ENCODE measurements at places on chromosomes 3 and 15.

DNA sequence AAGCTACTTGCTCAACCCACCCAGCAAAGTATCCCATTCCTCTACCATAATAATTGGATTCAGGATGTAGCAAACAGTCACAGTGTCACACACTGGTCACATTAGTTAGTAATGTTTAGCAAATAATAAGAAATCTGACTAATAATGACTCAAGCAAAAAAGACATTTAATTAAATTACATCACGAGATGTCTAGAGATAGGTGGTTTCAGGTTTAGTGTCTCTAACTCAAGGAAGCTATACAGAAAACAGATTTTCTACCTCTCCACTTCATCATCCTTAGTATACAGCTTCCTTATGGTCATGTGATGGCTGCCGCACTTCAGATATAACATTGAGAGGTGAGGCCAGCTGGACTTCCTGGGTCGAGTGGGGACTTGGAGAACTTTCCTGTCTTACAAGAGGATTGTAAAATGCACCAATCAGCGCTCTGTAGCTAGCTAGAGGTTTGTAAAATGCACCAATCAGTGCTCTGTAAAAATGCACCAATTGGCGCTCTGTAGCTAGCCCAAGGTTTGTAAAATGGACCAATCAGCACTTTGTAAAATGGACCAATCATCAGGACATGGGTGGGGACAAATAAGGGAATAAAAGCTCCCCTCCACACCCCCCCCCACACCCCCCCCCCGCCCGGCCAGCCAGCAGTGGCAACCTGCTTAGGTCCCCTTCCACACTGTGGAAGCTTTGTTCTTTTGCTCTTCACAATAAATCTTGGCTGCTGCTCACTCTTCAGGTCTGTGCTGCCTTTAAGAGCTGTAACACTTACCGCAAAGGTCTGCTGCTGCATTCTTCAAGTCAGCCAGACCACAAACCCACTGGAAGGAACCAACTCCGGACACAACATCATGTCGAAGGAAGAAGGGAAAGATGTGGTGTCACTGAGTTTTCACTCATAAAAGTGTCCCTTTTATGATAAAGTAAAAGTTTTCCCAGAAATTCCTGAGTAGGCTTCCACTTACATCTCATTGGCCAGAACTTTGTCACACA, 24.9 kb upstream of the ARPIN start:
- DNase-seq = no peak

GRCh38 chr3:49417516-49418120, 4.7 kb downstream of the AMT start:
- no peak for DNase-seq

DNA sequence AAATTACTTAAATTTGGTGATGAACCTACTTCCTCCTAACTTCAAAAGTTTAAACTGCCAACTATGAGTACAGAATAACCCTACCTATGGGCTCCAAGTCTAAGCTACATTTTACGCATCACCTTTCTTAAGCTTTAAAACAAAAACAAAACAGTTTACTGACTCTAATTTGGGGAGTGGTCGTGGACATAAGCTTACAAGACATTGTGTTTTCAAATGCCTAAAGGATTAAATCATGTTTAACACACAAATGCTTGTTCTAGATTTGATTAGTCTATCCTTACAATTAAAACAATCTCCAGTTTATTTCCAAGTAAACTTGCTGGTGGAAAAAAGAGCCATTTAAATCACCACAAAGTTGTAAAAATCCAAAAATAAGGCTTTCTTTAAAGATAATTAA, 62.2 kb downstream of the UACA start:
- no peak for DNase-seq

- no peak for DNase-seq
Observed at GRCh38 chr3:49535971-49536874, 18.1 kb upstream of the BSN start.

- no peak for DNase-seq
Observed at GRCh38 chr3:184596886-184597575, 35.4 kb downstream of the EPHB3 start.

- no peak for DNase-seq
Observed at GRCh38 chr3:43217633-43218032, 68.7 kb upstream of the SNRK start.
